ENCODE measurements at places on chromosomes 3 and 15.

DNA sequence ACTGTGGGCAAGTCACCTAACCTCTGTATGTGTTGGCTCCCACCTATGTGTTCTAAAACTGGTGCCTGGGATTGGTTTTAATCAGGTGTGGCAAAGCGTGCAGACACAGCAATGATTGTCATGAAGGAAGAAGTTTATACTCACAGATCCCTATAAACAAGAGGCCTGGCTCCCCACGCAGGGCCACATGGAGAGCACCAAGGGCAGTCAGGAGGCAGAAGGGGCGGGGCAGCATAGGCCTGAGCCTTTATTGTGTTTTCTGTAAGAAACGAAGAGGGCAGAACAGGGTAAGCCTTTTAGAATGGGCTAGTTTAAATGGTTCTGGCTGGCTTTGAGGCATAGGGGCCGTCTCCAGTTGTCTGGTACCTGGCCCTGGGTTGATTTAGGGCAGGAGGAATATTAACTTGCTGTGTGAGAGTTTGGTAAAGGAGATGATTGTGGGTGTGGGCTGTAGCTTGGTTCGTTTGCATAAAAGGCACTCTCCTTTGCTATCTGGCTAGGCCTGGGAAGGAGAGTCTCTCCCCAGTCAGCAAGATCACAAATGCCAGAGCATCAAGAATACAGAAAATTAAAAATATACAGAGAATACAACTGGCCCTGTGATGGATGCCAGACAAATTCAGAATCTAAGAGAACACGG lies 2.2 kb upstream of the FBXW12 start:
- no peak for DNase-seq

DNA sequence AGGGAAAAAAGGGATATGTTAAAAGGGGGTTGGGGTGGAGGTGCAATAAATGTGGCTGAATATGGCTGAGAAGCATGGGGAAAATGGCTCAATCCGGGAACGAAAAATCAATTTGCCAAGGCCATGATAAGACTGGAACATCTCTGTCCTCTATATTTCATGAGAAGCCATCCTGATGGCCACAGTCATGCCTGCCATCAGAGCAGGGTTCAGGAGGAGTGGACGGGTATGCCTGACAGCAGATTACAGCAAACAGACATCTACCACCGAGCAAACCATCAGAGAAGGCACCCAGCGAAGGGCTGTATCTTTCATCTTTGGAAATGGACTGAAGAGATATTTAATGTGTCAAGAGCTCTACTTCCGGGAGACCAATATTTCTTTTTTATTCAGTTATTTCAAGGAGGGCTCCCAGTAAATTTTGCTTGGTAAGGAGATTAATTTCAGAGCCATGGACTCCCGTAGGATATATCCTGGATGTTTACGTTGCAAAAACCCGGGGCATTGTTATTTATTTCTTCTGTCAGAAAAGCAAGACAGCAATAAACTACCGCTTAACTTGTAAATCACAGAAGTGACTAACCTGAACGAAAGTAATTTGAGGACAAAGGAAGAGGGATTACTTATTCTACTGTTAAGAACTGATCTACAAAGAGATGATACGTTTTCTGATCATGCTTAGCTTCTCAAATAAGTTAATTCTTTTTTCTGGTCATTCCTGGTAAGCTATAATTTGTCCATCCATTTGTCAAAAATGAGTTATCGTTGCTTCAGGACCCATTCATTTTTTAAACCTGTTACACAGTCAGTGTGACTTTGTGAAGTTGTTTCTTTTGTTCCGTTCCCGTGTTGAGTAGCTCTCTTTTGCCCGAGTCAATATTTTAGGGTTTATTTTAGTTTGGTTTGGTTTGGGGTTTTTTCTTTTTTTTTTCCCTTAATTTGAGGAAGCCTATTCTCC lies 80.6 kb upstream of the CHD2 start:
- no peak for DNase-seq

- DNase-seq = no peak
Observed at GRCh38 chr3:172625404-172625803, 85.5 kb downstream of the NCEH1 start.

DNA sequence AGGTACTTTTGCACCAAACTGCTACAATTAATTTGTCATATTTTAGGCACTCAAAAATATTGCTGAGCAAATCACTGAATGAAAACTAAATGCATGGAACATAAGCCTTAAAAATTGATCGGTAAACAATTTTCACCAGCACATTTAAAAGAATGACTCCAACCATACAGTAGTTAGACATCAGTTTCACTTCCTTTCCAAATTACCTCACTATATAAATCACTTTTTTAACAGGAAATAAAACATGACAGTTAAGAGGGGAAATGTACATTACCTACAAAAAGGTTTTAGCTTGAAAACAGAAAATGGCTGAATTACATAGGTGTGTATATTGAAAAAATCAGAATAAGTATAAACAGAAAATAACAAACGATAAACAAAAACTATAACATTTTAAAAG lies 108.4 kb downstream of the SERPINI1 start:
- no peak for DNase-seq

DNA sequence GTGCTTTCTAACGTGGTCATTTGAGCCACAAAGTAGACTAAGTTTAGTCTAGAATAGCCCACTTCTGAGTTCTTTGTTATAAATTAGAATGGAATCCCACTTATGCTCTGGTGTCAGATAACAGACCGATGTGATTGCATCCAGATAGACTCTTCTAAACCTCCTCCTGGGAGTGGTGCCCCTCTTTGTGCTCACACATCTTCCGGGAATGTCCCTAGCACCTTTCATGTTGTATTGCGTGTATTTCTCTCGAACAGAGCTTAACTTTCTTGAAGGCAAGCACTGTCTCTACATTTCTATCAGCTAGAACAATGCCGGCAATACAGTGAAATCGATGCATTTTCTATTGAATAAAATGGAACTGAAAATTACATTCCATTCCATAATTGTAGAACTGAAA lies 23.0 kb downstream of the CP start:
- no peak for DNase-seq

- no peak for DNase-seq
Observed at GRCh38 chr15:94206463-94207167, 24.7 kb upstream of the MCTP2 start.

DNA sequence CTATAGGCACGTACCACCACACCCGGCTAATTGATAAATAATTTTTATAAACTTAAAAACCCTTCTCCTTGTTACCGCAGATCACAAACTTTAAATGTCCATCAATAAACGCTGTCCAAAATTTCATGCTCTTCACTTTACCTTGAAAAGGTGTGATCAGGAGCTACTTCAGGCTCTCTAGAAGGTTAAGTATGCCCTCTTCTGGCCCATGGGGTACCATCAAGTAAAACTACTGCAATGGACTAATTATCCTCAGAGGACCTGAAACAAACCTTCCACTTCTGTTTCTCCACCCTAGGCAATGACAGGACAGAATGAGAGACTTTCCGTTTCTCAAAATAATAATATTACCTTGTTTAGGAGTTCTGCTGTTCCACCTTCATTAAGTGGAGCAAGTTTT lies 9.2 kb downstream of the LZTFL1 start:
- DNase-seq = no peak

DNA sequence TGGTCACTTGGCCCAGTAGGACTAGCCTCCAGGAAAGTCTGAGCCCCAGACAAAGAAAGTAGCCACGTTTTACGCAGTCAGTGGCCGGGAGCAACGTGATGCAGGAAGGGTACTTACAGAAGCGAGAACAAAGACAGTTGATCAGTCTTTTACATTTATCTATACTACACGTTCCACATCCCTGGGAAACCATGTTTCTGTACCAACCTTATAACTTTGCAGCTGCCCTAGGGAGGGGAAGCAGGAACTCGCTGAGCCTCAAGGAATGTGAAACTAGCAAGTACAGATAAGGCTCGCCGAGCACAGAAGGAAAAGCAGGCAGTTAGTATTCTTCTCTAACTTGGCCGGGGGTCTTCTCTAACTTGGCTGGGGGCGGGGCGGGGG lies 3.4 kb upstream of the KNL1 start:
- no peak for DNase-seq

- DNase-seq = no peak
Observed at GRCh38 chr3:129409541-129409940, 18.9 kb downstream of the EFCAB12 start.

- DNase-seq = no peak
Observed at GRCh38 chr3:65265942-65266590, 578.3 kb upstream of the ADAMTS9 start.

- DNase-seq = no peak
Observed at GRCh38 chr15:73125219-73125618, 73.0 kb downstream of the NEO1 start.

GRCh38 chr15:55928955-55929354 lies 64.5 kb downstream of the NEDD4 start:
- DNase-seq = no peak

DNA sequence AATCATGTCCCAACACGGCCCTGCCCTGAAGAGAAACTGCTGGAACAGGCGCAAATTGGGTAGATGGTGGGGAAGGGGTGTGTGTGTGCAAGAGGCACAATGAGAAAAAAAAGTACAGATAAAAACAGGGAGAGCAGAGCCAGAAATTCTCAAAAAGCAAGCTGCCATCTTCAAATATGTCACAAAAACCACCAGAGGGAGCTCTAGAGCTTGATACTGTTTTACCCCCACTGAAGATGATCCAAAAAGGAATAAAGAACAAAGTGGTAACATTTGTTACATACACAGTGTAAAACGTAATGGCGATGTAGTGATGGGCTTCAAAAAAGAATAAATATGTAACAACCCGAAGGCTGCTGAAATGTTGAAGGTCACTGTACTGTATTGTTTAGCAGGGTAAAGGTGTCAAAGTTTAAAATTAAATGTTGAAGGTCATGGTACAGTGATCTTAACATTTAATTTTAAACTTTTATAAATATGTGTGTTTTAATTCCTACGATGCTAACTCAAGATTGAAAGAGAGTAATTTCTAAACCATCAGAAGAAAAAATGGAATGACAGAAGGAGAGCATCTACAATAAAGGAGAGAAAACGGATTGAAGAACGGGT lies 6.0 kb downstream of the SNRPA1 start:
- no peak for DNase-seq

DNA sequence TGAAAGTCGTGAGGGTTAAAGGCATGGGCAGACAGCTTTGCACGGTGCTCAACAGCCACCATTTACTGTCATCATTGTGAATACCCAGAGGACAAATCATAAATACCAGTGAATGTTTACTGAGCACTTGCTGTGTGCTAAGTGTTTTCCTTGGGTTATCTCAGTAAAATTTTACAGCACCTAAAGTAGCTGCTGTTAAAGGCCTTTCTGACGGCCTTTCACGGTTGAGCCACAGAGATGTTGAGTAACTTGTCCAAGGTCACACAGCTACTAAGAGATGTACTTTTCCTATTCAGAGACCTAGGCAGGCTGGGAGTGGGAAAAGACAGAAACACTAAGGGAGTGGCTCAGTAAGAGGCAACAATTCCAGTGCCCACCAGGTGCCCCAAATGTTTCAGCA lies 393 bp upstream of the CPNE9 start:
- no peak for DNase-seq

DNA sequence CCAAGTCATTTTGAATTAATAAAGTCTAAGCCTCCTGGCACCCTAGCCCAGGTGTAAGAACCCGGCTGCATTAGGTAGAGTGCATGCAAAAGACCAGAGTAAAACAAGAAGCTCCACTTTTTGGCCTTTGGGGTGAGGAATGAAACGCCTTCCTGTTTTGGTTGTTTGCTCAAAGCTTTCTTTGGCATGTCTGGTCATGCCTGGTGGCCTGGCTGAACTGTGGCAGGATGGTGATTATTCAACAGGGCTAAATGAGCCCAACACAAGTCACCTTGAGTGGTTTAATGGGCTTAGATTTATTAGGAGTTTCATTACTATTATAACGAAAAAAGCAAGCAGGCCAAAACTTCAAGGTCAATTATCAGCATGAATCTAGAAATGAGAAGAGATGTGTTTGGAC lies 40.9 kb upstream of the LDHAL6B start:
- DNase-seq = no peak

- DNase-seq = no peak
Observed at GRCh38 chr3:26106228-26106627, 316.3 kb downstream of the OXSM start.

- DNase-seq = no peak
Observed at GRCh38 chr15:64753480-64754185, 21.8 kb downstream of the RBPMS2 start.

DNA sequence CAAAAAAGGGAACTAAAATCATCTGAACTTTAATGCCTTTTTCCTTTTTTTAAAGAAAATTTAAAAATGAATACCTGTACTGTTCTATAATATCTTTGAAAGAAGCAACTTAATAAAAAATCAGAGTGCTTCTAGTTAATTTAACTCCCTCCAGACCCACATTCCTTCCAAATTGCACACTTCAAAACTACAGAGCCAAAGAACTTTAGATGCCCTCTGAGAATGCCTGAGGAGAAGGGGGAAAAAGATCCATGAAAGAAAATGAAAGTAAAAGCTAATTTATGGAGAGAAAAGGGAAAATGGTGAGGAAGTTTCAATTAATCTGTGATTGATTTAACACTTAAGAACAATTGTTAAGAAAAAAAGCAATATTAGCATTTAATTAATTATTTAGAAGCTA lies 1141.6 kb downstream of the IGSF11 start:
- no peak for DNase-seq

DNA sequence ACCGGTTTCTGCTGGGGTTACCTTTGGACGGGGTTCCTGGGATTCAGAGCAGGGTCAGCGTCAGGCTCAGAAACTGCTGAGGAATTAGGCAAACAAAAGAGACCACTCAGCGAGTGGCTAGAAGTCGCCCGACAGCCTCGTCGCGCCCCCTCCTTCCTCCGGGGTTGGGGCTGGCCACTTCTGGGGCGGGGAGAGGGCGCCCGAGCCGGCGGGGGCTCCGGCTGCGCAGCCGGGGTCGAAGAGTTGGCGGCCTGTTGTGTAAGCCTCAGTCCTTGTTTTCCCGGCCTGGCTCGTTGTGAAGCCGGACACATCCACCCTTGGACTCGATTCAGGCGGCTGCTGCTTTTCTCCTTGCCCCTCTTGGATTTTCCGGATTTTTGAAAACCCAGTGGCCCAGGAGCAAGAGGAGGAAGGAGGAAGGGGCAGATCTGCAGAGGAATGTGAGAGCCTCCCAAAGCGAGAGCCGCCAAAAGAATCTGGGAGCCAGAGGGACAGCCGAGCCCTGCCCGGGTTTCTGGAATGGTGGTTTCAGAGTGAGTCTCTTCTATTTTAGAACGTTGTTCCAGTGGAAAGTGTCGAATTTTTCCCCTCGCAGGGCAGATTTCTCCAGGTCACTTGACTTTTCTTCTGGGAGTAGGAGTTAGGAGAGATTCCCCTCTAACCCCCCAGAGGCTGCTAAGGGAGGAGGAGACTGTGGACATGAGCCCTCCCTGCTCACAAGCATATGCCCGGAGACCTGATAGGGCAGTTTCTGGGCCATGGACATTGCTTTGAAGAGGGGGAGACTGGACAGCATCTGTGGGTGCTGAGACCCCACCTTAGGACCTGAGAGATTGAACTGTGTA lies 666 bp downstream of the SNX33 start:
- DNase-seq = no peak

DNA sequence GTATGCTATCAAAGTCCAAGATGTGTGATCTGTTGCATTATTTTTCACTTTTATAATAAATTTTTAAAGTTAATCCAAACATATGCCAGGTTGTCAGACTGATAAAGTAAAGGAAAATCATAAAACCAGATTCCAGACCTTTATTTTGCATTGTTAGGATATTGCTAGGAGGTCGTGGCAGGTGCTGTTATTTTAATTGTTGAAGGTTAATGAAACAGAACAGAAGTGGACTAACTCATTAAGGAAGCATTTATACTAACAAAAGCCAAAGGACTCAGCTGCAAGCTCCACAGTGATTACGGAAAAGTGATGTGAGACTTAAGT lies 63.1 kb downstream of the DCLK3 start:
- no peak for DNase-seq
